ENCODE measurements at places on chromosomes 5 and 9. TPM values are rescaled to one million over a fixed set of nuclear protein-coding genes. Genes with fewer than 3 reads are reported as not detected.

GRCh38 chr5:103476811-103477210 lies 85.8 kb downstream of the NUDT12 start:
- DNase-seq, result no peak

The OBP2B gene
- total RNA-seq, result not detected

- no peak for DNase-seq
Measured at GRCh38 chr9:133710661-133711427, 27.3 kb downstream of the SARDH start.

GRCh38 chr9:123468541-123468940 lies 112.5 kb downstream of the CRB2 start:
- no peak for DNase-seq

The ZFP37 gene
- 1.6 TPM for total RNA-seq

DNA sequence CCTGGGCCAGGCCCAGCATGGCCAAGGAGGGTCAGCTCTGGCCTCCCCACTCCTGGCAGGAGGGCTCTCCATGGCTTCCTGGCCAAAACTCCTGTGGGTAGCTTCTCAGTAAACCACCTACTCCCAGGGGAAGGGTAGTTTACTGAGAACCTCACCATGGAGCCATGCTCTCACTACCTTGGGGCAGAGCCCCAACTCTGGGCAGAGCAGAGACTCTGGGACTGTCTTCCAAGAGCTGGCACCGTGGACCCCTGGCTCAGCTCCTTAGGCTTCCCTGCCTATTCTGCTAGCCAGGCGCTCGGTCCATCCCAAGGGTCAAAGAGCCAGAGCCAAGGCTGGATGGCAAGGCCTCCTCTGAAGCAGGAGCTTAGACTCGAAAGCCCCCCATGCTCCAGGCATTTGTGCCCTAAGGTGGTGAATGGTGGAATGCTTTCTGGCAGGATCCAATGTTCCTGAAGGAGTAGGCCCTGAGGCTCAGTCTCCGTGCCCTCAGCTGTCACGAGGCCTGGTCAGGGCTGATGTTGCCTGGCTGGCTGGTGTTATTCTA lies 19.6 kb downstream of the TCF7 start:
- no peak for DNase-seq

GRCh38 chr9:112166176-112167140 lies 8.6 kb downstream of the SUSD1 start:
- no peak for DNase-seq

GRCh38 chr9:132422574-132422973 lies 12.6 kb downstream of the CFAP77 start:
- DNase-seq, result no peak

The PCDHGA2 gene
- total RNA-seq, result 0.11 TPM

DNA sequence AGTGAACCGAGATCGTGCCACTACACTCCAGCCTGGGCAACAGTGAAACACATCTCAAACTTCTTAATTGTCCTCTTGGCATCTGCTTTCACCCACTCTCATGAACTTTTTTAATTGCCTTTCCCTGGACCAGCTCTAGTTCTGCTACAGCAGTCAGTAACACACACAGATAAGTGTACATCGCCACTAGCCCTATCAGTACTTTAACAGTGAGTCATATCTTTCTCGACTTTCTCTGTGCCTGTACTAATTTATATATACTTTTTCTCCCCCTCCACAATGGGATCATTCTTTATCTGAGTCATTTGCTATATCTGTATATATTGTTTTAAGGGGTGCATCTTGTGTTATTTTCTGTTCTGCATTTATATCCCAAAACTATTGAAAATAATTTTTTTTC lies 6.7 kb downstream of the CDC37L1 start:
- DNase-seq, result no peak

GRCh38 chr9:133458643-133459312 lies 1.0 kb upstream of the CACFD1 start:
- no peak for DNase-seq

The OR13C4 gene
- total RNA-seq, result not detected

GRCh38 chr9:112664531-112664930 lies 53.4 kb downstream of the INIP start:
- DNase-seq, result no peak

The CCL28 gene
- total RNA-seq, result 3.6 TPM

- no peak for DNase-seq
Measured at GRCh38 chr5:74450095-74450494, 190.4 kb downstream of the ENC1 start.

DNA sequence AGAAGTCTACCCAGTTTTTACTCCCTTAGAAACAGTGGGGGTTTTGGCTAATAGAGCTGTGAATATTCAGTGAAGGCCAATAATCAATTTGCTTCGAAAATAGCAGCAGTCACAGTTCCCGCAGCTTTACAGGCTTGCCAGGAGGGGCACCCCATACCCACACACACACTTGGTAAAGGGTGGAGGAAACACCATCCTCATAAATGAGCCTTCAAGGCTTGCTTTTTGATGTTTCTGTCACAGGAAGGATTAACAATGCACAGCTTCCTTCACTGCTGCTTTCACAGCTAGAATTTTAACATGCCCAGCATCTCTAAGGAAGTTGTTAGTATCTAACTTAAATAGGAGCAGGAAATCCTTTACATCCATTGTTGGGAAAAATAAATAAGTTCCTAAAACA lies 1247.5 kb upstream of the C9orf72 start:
- DNase-seq, result no peak

GRCh38 chr9:69757996-69758675 lies 1.7 kb downstream of the PTAR1 start:
- no peak for DNase-seq

DNA sequence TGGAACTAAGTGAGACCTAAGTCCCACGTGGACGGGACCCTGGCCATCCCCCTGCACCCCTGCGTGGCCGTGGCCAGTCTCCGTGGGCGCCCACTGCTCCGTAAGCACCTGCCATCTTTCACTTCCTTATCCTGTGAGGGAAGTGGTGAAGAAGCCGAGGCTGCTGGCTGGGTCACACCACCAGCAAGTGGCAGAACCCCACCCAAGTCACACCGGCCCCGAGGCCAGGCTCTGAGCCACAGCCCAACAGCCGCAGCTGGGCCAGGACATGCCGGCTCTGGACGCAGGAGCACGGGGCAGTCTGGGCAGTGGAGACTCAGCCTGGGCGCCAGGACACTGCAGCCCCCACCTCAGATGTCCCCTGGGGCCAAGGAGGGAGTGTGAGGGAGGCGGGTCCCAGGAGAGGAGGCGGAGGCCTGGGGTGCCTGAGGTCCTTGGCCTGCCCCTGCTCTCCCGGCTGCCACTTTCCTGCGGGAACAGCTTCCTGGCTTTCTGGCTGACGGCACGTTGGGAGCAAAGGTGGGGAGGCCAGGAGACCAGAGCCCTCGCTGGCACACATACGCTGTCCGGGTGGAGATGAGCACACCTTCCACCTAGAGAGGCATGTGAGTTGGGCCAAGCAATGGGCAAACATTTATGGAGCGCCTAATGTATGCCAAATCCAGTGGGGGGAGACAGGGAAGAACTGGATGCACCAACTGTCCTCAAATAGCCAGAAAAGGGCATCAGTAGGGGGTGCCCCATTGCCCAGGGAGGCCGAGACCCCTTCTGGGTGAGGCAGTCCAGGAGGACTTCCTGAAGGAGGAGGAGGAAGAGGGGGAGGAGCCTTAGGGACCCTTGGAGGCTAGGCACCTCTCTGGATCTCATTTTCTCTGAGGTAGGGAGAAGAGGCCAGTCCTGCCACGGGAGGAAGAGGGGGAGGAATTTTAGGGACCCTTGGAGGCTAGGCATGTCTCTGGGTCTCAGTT lies 43.9 kb upstream of the EGFL7 start:
- DNase-seq, result no peak

GRCh38 chr9:7103771-7104170 lies 346.0 kb downstream of the KDM4C start:
- DNase-seq, result no peak

- no peak for DNase-seq
Measured at GRCh38 chr5:91180506-91180905, 202.6 kb downstream of the ARRDC3 start.

GRCh38 chr5:164132358-164132757 lies 626.9 kb downstream of the MAT2B start:
- no peak for DNase-seq
